ENCODE measurements at places on chromosomes 6 and 20. TPM values are rescaled to one million over a fixed set of nuclear protein-coding genes. Genes with fewer than 3 reads are reported as not detected.

DNA sequence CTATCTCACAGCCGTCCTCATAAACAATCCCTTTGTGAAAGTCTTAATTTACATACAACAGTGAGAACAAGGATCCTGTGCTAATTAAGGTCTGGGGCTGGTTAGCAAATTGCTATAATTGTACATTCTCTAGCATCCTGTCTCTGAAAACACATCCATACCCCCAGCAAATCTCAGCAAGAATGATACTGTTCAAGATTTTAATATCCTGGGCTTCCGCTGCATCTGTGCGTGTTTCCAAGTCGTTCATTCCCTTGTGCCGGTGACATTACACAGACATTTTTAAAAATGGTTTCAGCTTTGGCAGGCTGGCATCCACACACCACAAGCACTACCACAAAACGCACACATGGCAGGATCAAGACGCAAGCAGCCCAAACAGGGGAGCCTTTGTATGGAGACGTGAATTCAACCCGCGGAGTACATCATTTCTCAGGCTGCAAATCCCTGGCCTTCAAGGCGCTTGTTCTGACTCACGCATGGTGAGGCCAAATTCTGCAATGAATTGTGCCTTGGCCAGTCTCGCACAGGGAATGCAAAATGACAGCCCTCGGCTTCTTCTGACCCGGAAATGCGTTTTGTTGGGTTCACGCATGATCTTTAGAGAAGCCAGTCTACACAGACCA, 20.3 kb downstream of the ZMYND8 start:
- DNase-seq, result peak; percentile 72

- DNase-seq, result no peak
Observed at GRCh38 chr6:129903082-129903481, 42.0 kb upstream of the TMEM244 start.

DNA sequence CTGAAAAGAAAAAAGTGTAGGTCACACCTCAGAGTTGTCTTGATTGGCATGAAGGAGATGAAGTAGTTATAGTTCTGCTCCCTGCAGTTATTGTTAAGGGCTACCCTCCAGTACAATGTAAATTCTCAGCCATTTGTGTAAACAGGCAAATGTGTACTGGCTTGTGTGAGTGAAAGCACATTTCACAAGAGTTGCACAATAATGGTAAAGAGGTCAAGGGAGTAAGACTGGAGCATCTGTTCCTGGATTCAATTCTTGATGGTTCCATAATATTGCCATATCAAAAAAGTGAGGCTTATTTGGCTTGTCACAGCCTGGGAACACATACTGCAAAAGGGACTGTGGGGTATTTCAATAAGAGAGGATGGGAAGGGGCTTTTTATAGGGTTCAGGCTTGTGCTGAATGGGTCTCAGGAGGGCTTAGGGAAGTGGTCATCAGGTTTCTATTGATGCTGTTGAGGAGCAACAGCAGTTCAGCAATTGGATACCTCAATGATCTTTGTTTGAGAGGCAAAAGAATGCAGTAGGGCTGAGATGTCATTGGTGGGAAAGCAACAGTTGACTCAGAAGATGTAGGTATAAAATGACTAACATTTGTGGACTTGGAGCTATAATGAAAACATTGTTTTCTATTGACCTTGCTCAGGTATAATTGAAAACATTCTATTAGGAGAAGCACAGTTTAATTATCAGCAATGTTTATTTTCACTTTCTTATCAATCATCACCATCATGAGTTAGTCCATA, 402.6 kb downstream of the BCKDHB start:
- peak; percentile 77 for DNase-seq

DNA sequence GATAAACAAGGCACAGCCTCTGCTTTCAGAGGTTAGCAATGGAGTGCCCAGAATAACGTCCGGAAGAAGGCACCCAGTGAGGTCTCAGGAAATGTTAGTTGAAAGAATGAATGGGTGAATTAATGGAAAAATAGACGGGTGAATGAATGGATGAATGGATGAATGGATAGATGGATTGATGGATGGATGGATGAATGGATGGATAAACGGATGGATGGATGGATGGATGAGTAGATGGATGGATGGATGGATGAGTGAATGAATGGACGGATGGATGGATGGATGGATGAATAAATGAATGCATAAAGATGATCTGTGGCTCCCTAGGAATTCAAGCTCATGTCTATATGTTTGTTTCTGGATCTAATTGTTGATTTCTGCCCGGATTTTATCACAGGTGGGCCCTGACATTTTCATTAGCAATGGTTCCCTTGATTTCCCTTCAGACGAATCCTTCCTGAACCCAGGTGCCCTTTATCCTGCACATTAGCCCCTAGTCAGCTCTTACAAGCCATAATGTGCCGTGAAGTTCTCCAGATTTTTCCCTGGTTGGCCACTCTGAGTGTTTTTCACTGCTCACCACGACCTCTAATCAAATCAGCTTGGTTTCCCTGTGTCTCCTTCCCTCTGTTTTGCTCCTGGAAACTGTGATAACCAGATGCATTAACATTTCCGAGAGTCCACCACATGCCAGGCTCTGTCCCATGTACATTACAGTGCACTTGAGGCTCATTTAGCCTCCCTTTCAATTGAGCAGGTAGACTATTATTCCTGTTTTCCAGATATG, 22.2 kb downstream of the TSHZ2 start:
- no peak for DNase-seq

DNA sequence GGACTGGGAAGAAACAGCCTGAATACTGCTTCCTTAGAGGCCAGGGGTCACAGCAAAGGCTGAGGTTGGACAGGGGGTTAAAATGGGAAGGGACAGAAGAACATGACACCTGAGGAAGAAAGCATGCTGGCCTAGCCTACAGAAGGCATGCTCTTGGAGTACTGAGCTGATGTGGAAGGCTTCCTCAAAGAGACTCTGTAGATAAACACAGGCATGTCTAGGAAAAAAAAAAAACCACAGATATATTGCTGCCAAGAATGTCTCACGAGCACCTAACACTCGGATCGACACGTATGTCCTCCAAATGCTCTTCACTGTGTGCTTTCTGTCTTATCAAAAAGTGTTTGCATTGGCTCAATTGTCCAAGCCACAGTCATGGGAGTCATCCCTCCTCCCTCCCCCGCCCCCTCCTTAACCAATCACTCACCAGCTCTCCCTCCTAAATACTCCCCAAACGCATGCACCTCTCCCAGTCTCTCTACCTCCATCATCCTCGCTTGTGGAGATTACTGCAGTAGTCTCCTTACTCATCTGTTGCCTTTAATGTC, 101.1 kb upstream of the LRFN2 start:
- DNase-seq, result no peak

- no peak for DNase-seq
Observed at GRCh38 chr20:53691060-53691810, 97.6 kb upstream of the ZNF217 start.

- DNase-seq, result peak; percentile 97
Observed at GRCh38 chr6:18352842-18353241, 34.3 kb upstream of the RNF144B start.

- no peak for DNase-seq
Observed at GRCh38 chr6:133748628-133749027, 140.3 kb upstream of the TCF21 start.

DNA sequence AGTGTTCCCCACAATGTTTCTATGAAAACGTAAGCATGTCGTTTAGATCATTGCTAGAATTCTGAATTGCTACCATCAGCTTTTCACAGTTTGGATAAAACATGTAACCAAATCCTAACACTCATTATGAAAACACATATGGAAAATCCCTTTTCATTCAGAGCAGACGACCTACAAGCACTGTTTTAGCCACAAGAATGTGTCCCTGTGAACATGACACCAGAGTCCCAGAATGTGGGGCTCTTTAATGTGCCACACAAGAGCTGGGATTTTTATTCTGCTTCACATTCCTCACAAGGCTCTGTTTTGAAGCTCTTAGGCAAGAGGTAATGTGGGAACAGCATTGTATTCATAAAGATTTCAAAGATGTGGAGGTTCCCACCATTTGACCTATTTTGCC, 141.1 kb upstream of the CITED2 start:
- no peak for DNase-seq

- DNase-seq, result no peak
Observed at GRCh38 chr6:154506582-154506981, 3.9 kb downstream of the CNKSR3 start.

DNA sequence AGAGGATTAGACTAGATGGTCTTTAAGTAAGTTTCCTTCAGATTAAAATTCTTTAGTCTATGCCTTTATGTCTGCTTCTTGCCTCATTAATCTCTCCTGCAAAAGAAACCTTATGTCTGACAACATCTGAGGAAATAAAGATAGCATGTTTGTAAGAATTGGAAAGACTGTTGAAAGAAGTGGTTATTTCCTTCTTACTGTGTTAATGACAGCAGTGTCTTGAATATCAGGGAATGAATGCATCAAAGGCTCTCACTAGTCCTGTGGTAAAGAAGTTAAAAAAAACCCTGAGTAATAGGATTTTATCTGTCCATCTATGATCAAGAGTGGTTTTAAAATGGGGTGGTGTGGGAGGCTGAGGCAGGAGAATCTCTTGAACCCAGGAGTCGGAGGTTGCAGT, 302.0 kb downstream of the PRL start:
- DNase-seq, result no peak

- no peak for DNase-seq
Observed at GRCh38 chr6:90222008-90222407, 74.6 kb downstream of the BACH2 start.

YWHAB gene
- total RNA-seq, result 235 TPM

IGF2R gene
- total RNA-seq, result 160 TPM

HECA gene
- total RNA-seq, result 11.5 TPM

ECT2L gene
- total RNA-seq, result not detected

MMUT gene
- 17.8 TPM for total RNA-seq

PTCRA gene
- total RNA-seq, result not detected

ALDH8A1 gene
- total RNA-seq, result 2.0 TPM

ANKRD6 gene
- 1.0 TPM for total RNA-seq

All from MCF 10A (cell line).